RWPE1 (cell line): ENCODE measurements at places on chromosomes 4 and X.
A peak's percentile ranks its signal among the peaks of the same experiment; 100 is the strongest.

- DNase-seq, result no peak
These were observed 502.5 kb downstream of the TECRL start for GRCh38 chr4:63906660-63907183.

GRCh38 chr4:71025654-71026053 lies 32.2 kb downstream of the DCK start:
- no peak for DNase-seq

GRCh38 chr4:3073158-3074077 lies 920 bp downstream of the HTT-AS start:
- DNase-seq, result no peak

GRCh38 chr4:112288455-112288854 lies 2.8 kb upstream of the TIFA start:
- no peak for DNase-seq

DNA sequence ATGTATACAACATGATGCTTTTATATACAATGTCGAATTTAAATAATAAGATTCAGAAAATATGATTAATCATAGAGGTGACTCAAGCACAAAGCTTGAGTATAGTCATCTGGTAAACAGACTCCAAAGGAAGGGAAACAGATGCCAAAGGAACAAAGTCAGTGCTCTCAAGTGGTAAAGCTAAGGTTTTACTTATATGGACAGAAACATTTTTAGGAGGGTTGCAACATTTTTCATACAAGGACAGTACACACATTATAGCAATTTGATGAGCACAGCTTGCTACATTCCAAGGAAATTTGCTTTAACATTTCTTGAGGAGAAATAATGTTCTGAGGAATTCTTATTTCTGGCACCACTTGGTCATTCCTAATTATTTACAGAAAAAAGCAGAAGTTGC lies 333.4 kb upstream of the AADAT start:
- DNase-seq, result peak; percentile 1

DNA sequence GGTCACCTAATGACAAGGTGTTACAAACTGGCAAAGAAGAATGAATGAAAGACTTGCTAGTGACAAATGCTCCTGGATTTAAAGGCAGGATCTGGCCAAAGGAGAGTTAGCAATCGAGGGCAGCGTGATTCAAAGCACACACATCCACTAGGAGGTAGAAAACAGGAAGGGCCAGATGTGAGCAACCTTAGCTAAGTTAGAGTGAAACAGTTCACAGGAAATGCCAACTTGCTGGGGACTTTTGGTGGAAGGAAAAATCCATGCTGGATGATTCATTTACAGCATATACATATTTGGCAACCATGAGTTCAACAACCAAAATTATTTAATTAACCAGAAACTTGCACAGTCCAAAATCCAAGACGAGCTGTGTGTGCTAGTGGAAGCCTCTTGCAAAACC lies 276.9 kb downstream of the PTTG2 start:
- peak; percentile 71 for DNase-seq

GRCh38 chrX:10474510-10474909 lies 145.9 kb downstream of the MID1 start:
- DNase-seq, result no peak

- no peak for DNase-seq
These were observed 62.1 kb upstream of the S100G start for GRCh38 chrX:16587836-16588235.

- peak; percentile 26 for DNase-seq
These were observed 1026.6 kb downstream of the RAPGEF2 start for GRCh38 chr4:160129439-160129838.

GRCh38 chrX:135740681-135741149 lies 27.3 kb downstream of the CT45A1 start:
- DNase-seq, result peak; percentile 4

DNA sequence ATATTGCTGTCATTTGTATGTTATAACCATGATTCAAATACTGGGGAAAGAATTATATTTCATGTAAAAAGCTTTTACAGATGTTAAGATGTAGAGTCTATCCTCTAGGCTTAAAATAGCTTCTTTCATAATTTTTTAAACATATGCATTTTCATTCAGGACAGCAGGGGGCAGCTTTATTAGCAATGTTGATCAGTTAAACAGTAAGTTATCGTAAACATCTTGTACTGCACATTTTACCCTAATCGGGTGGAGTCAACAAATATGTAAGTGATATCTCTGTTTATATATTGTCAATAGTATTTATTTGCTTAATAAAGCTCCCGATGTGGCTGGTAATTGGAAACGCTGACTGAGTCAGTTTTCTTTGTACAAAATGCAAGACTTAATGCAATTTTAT lies 142.5 kb upstream of the MED14 start:
- DNase-seq, result no peak
